ENCODE measurements at places on chromosomes 2 and 18.

GRCh38 chr2:12417786-12418185 is 298.9 kb upstream of the TRIB2 start:
- DNase-seq: no peak

DNA sequence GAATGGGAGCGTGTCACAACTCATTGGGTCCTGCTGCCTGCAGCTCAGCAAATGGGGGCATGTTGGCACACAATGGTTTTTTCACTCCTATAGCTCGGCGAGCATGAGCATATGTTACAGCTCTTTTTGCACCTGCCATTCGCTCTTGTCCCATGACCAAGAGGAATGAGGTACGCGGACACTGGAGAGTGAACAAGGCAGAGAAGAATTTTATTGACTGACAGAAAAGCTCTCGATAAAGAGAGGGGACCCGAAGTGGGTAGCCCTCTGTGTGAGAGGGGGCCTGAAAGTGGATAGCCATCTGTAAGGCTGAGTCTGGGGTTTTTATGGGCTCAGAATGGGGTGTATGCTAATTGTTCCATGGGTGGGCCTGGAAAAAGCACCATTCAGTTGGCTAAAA is 5.5 kb downstream of the ACYP2 start:
- DNase-seq: no peak

GRCh38 chr2:122009561-122009960 is 254.1 kb downstream of the TSN start:
- no peak for DNase-seq

DNA sequence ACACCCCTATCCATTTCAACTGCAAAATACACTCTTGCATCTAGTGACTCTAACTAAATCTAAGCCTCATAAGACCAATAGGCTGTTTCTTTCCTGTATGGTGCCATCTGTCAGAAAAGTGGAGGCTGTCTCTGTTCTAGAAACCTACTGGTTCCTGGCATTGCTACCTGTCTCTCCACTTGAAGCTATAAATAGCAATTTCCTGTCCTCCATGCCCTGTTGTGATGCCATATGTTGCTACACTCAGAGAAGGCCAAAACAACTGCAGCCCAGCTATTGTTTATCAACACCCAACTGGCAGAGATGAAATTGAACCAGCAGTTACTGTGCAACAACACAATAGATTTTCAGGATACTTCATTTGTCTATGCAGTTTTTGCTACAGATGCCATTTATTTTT is 1355.1 kb upstream of the SLC39A10 start:
- peak; percentile 96 for DNase-seq

DNA sequence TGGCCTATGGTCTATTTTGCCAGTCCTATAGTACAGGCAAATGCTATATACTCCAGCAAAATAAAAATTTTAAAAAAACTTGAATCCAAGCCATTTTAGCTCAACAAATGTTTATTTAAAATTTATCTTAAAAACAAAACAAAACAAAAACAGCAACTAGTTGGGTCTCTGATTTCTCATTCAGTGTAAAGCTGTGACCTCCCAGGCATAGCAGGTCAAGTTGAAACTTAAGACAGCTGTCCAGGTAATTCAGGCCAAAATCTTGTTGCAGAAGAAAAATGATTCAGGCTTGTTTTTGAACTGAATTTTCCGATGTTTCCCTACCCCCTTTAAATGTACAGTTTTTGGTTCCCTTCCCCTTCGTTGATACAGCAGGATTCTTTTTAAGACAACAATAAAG is 58.5 kb downstream of the CABLES1 start:
- DNase-seq: no peak

DNA sequence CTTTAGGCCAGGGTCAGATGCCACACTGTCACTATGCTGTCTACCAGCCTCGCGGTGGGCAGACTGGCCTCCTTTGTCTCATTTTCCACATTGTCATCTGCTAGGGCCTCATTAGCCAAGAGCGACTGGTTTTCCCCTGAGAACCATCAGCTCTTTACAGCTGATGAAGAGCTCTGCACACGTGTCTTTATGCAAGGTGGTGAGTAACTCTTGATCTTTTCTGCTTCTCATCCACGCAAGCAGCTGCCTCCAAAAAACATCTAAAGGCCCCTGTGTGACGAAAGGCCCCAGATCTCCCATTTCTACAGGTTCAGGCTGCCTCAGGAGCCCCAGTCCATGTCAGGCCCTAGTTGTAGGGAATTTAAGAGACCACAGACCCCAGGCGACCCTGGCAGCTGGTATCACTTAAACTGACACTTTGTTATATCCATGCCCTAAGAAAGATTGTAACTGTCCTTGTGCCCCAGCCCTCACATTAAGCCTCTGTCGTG is 52.9 kb downstream of the DPYSL5 start:
- no peak for DNase-seq

- DNase-seq: no peak
Observed at GRCh38 chr2:161839926-161840325, 215.7 kb downstream of the SLC4A10 start.

DNA sequence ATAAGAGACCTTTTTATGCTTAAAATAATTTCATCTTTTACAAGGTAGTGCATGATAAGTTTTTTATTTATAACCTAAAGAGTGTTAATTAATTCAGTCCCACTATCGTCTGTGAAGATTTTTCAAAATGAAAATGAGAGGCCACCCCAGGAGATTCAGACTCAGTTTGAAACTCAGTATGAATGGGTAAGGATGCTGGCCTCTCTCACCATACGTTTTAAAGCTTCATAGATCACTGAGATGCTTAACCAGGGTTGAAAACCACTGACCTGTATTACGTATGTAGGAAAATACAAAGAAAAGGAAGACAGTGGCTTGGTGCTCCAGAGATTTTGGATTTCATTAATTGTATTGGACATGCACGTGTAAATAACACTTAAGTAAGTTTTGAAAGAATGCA is 278.7 kb downstream of the FSIP2 start:
- DNase-seq: no peak

DNA sequence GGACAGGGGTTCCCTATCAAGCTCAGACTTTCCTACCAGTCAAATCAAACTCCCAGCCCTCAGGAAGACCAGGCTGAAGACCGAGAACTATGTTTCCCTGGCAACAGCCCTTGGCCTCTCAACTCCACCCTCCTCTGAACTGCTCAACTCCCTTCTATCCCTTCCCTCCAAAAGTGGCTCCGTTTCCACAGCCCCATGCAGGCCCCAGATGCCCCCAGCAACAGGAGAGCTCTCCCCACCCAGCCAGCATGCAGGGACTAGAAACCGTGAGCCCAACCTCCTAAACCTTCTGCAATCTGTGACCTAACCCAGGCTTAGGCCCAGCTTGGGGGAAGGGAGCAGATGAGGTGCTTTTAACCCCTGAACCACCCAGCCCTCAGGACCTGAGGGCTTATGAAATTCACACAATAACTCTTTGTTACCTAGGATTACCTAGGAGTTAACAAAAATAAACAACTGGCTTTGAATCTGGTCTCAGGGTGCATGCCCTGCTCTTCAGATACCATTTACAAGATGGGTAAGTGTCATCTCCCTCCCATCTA is 87.2 kb downstream of the BCL11A start:
- no peak for DNase-seq

- no peak for DNase-seq
Observed at GRCh38 chr2:167758292-167758691, 489.1 kb downstream of the STK39 start.

DNA sequence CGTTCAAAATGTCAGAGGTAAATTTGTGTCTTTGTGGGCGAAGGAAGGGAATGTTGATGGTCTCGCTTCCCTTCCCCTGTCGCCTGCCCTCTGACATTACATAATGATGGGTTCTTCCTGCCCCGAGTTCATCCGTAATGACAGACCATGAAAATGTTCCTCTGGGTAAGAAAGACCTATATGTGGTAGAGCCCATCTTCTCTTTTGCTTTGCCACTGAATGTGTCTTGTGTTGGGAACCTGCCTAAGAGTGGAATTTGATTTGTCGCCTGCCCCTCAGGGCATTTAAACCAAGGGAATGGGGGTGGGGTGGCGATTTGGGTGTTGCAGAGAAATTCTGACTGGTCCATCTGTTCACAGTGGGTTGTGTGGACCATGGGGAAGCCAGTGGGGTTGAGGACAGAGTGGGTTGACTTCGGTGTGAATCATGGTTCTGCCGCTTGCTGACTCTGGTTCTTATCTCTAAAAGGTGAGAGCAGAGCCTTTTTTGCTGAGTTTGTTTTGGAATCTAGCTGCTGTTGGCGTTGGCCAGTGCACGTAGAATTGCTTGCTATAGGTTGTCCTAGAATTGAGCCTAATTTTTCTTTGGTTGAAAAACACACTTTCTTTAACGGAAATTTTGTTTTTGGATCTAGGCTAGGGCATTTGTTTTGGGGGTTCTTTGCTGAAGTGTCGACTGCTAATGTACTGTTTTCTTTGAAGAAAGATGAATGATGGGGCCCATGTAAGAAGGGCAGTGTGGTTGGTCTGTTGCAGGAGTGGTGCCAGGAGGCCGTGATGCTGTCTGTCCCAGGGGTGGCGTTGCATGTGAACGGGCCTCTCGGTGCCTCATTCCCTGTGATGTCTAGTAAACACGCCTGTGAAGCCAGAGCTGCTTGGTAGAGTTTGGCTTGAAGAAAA is 1.3 kb downstream of the INPP4A start:
- DNase-seq: peak; percentile 59

GRCh38 chr2:223262946-223263345 is 211.0 kb downstream of the KCNE4 start:
- DNase-seq: no peak

DNA sequence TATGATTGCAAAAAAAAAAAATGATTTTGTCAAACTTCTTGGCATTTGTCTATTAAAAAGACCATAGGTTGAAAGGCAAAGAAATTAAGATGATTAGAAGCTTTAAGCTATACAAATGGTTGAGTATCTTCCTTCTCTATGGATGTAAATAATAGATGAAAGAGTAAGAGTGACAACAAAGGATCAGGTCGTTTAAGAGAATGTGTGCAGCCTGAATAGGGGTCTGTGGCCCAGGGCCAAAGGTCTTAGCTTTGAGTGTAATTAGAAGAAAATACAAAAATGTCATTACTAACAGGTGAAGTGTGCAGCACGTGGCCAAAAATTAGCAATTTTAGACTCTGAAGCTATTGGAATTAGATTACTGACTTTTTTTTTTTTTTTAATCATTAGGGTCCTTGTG is 122.4 kb downstream of the GREB1L start:
- DNase-seq: no peak

DNA sequence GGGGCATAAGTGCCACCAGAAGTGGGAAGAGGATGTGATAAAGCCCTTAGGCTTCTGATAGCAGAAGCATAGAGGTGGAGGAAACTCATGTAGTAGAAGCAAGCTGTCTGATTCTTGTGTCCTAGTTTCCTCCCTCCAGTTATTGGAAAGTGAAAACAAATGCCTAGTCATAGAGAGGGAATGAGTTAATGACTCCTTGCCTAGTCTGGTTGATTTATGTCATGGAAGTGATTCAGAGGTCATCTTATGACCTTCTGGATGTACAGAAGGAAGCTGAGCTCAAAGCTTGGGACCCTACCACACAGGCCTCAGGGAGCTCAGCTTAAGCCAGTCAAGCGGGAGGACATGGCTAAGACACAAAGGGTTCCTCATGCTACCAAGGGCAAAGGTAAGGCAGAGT is 232.2 kb downstream of the THSD7B start:
- no peak for DNase-seq

DNA sequence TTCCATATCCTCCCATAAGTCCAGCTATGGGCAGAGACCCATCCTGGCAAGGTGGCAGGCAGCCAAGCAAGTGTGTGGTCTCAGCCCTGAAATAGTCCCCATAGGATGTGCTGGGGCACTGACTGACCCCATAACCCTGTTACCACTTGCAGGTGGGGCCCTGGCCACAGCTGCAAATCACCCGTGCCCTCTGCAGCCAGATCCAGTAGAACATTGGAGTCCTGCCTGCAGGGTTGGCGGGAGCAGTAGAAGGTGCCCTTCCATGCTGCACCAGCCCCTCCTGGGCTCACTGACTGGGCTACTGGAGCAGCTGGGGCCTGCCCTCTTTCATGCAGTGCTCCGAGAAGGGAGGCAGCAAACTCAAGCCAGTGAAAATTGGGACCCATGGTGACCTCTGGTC is 112.6 kb upstream of the MCFD2 start:
- no peak for DNase-seq

DNA sequence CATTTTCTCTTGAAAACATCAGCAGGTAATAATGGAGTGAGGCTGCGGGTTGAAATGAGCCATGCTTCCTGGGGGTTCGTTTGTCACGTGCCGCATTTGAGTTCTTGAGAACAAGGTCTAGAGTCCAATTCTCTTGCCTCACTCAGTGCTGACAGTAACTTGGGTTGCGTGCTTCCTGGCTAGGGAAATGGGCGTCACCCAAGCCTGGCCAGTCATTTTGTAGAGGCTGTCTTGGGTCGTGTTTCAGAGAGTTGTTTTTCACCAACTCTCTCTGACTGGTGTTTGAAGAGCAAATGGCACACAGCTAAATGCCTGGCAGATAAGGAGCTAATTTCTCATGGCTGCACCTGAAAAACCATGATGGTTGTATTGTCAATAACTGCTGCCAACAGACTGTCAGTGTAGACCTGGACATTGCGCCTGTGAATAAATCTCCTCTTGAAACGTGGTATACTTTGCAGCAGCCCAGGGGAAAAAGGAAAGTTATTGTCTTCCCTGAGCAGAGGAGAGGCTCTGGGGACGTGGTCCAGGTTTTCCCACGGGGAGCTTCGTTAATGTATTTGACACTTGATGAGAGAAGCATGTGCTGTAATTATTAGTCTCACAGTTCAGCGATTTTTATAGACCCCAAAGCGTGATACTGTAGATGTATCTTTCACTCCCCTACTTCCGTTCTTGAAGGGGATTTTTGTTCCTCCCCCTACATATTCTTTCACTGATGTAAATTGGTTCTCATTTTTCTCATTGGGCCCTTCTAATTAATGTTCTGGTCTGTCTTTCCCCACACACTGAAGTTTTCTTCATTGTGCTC is 196.0 kb downstream of the FHOD3 start:
- no peak for DNase-seq

- DNase-seq: no peak
Observed at GRCh38 chr2:70029814-70030409, 57.4 kb upstream of the PCBP1 start.

- DNase-seq: no peak
Observed at GRCh38 chr2:173271135-173271534, 83.5 kb upstream of the CDCA7 start.

DNA sequence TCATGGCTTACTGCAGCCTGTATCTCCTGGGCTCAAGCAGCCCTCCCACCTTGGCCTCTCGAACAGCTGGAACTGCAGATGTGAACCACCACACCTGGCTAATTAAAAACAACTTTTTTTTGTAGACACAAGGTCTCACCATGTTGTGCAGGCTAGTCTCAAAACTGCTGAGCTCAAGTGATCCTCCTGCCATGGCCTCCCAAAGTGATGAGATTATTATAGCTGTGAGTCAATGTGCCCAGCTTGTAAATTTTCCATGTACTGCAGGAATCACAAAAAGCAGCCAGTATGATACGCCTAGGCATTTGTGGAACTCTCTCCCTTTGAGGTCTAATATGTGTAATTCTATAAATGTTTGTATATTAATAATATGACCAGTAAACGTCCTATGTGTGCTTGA is 59.9 kb downstream of the MSH6 start:
- DNase-seq: no peak

DNA sequence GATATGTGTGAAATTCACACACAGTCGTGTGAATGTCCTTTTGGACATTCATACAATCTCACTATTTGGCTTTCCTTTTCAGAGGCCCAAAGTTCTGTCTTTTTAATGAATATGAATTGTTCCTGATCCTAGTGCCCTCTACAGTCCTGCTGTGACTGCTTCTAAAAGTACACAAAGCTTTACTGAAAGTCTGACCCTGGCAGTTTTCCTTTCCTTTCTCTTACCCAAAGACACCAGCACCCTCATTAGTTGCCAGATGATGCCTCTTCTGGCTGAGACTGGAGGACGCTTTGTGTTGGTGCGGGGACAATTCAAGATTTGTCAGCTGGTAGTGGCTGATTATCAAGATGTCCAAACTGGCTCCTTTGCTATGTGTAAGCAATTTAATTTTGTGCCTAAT is 81.8 kb upstream of the CDCA7 start:
- DNase-seq: no peak
